ENCODE measurements at places on chromosomes 16 and 17.

DNA sequence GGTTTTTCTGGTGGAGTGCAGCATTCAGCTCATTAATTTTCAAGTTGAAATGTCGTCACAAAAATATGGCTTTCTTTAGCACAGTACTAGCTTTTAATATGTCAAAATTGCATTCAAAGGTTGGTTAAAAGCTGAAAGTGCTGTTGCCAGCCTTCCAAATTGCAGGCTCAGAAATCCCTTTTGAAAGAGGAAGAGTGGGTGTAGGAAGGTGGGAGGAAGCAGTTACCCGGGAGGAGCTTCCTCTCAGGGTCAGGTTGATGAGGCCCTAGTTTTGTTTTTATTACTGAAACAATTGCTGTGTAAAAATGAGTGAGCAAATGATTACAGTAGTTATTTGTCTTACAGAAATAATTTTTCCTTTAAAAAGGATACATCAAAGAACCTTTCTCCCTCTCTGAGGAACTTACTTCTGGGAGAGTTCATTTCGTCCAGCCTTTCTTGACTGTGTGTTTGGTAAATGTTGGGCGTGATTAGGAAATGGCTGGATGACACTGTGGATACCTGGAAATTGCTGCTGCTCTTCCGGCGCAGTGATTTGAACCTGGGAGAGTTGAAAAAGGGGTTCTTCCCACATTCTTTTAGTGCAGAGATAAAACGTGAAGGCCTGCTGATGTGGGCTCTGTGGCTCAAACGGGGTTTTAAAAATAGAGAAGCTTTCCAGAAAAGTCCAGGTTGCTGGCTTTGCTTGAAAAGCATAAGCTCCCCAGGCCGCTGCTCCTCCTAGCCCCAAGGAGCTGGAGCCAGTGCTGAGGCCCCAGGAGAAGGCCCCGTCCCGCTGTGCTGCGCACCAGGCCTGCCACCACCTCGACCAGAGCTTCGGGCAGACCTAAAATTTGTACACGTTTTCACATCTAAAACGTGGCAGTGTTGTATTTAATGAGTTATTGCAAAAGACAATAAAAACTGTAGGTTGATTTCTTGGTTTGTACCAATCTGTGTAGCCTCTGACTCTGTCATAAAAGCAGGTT is 41.7 kb downstream of the SEC14L1 start:
- DNase-seq = no peak

DNA sequence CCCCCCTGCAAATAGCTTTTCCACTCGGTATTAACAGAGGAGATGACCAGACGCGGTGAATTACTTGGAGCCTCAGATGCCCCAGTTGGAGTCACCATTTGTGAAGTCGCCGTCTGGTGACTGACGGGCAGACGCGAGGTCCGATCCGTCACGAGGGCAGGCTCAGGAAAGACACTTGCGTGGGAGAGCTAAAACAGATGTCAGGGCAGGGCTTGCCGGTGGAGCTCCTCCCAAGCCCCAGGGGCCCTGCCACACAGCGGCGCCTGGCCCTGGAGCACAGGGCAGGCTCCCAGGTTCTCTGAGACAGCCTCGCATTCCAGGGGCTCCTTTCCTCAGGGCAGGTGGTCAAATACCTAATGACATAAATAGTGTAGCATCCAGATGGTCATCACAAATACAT is 348.3 kb downstream of the C16orf95 start:
- DNase-seq = no peak

DNA sequence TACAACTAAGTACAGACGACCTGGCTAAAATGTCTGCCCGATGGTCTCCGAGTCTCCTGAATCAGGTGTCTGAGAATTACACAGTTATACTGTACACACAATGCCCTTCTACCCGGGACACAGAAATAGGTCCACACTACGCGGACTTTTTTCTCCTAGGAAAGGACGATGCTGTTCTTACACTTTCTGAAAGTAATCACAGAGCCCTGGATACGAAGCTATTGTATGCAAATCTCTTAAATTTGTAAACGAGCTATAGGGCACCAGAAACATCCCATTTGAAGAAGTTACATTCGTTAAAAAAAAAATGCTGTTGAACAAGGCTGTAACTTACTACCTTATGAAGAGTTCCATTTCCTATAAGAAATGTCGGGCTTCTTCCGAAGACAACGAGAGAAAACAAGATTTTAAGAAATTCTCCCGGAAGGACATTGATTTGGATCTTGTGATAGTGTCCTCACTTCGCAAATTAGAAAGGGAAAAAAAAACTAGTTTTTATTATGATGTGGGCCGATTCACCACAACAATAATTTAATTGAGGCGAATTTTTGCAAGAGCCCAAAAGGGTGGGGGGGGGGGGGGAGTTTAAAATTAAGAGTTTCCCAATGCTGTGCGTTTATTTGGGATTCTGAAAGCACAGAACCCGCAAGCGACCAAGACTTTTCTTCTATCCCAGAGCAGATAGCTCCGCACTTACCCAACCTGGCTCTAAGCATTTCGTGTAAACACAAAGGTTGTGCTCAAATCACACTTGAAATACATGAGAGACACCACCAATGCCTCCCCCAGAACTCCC is 1.5 kb upstream of the SOX9 start:
- no peak for DNase-seq

- no peak for DNase-seq
These were observed 405.9 kb downstream of the SOX9 start for GRCh38 chr17:72526769-72527168.

DNA sequence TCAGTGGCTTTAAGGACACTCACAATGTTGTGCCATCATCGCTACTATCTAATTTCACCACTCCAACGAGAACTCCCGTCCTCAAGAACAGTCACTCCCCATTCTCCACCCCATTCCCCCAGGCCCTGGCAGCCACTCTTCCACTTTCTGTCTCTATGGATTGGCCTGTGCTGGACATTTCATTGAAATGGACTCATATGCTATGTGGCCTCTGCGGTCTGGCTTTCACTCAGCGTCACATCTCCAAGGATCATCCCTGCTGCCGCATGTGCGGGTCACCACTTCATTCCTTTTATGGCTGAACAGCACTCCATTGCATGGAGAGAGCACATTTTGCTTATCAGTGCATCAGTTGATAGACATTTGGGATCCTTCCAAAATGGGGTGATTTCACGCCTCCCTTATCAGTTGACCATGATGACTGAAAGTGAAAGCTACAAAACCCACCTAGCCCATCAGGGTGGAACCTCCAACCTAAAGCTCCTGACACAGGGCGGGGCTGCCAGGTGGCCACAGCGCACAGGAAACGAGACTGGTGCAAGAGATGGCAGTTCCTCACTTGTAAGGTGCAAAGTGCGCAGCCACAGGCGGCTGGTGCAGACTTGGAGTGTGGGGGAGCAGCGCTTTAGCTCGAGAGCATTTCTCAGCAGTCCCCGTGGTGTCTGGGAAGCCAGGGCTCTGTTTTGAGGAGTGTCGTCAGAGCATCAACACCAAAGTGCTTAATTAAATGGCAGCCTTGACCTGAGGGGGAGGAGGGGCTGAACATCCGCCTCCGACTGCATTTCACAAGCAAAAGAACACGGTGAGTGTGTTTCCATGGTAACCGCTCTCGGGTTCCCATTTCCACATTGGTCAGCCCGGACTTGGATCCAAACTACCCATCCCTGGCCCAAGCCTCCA is 23.8 kb downstream of the COTL1 start:
- no peak for DNase-seq

DNA sequence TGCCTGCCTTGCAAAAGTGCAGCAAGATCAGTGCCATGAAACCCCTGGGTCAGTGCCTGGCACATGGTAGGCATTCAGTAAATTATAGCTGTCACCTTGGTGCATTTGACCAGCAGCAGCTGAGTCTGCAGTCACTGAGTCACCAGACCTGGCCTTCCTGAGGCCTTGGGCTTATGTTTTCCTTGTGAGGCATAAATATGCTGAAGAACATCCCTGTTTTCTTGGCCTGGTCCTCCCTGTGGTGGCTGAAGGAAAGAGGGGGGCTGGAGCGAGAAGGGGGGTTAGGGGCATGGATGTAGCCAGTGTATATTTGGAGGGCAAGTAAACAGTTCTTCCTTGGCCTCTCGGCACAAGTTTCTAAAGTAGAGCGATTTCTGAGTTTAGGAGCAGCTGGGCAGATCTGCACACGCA is 26.5 kb downstream of the EPN2 start:
- DNase-seq = peak; percentile 75

- no peak for DNase-seq
These were observed 16.7 kb downstream of the TPSG1 start for GRCh38 chr16:1208239-1208830.

GRCh38 chr17:63837962-63838600 is 4.4 kb downstream of the SMARCD2 start:
- no peak for DNase-seq

DNA sequence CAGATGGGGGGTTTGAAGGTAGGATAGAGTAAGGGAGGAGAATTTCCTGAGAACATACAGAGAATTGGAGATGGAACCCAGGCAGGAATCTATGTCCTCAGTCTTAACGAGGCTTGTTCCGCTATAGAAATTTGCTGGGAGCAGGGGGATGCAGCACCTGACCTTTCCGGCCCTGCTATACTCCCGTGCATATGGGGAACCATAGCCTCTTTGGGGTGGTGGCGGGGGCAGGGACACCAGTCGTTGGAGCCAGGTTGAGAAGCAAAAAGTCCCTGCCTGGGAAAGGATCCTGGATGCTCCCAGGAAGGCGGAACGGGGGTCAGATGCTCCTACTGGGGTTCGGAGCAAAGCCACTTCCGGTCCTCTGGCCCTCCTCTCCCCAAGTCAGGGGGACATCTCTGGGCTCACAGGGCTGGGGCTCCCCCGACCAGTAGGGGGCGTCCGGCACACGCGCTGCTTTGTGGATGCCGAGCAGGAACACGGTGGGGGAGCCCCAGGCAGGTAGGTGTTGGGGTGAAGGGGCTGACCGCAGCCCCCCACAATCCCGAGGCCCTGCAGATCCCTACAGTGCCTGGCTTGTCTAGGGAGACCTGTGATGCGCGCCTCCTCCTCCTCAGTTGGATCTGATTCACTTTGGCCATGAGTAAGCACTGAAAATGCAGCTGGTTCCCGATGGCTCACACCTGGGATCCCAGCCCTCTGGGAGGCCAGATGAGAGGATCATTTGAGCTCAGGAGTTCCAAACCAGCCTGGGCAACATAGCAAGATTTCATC is 15.5 kb upstream of the TFAP4 start:
- DNase-seq = peak; percentile 65

DNA sequence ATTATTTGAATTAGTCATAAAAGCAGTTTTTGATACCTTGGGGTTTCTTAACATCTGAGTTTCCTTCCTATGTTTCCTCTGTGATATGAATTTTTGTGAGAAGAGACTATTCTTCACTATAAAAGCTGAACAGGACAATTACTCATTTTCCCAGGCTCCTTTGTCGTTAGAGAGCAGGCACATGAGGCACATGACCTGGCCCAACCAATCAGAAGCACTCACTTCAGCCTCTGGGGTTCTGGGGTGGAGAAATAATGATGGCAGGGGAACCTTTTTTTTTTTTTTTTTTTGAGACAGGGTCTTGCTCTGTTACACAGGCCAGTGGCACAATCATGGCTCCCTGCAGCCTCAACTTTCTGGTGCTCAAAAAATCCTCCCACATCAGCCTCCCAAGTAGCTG is 145.5 kb upstream of the ASIC2 start:
- no peak for DNase-seq

- DNase-seq = no peak
These were observed 260.1 kb upstream of the C16orf82 start for GRCh38 chr16:26806657-26807056.

DNA sequence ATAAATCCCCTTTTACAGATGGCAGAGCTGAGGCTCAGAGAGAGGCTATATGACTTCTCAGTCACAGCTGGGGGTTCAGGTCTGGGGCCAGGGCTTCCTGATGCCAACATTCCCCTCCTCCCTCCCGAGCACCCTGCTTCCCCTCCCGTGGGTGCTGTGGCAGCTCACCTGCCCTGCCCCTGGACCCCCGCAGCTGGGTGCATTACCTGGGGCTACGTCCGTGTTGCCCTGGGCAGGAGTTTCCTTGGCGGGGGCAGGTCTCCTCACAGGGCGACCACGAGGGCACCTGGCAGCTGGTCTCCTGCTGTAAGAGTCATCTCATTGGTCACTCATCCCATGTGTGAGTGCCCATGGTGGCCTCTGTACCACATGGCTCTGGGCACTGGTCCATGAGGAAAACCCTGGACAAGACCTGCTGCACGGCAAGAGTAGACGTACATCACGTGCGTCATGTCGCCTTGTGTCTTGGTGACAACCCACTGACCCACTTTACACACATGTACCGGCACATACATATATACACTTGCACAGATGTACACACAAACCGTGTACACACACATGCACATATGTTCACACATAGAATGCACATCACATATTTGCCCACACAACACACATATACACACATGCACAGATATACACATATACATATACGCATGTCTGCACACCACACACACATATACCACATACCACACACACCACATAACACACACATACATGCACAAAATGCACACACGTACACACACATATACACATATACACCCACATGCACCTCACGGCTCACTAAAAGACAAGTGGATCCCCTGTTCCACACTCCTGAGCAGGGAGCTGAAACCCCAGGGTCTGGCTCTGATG is 134.0 kb downstream of the FOXL1 start:
- DNase-seq = no peak

- DNase-seq = no peak
These were observed 87.9 kb downstream of the ZNF423 start for GRCh38 chr16:49767998-49768397.

GRCh38 chr17:7677388-7678067 is 9.8 kb downstream of the TP53 start:
- DNase-seq = no peak

DNA sequence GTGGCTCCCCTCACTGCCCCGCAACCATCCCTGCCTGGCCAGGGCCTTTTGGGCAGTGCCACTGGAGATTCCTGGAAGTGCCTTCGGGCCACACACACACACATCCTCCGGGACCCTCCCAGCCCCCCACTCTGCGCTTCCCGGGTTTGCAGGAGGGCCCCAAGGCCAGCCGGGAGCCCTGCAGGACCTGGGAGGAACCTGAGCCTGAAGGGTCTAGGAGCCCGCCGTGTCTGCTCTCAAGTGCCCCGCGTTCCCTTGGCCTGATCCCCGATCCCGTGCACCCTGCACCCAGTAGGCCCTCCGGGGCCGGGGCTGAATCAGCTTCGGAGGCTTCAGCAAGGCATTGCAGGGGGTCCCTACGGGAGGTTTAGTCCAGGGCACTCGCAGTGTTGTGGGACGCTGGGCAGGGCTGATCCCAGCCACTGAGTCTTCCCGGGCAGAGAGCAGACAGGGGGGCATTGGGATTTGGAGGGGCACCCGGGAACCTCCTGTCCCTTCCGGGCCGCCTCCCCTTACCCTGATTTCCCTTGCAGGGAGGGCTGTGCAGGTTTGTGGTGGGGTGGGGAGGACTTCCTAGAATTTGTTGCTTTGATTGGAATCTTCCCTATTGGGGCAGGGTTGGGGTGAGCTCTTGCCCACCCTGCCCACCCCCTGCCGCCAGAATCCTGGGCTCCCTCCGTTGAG is 36.9 kb downstream of the TMEM235 start:
- DNase-seq = no peak

GRCh38 chr16:81551151-81551808 is 106.7 kb downstream of the CMIP start:
- peak; percentile 83 for DNase-seq

GRCh38 chr16:48131201-48131935 is 24.4 kb downstream of the ABCC12 start:
- DNase-seq = no peak

Measured in EH (cell line).